ENCODE measurements at places on chromosomes 7 and 10.

DNA sequence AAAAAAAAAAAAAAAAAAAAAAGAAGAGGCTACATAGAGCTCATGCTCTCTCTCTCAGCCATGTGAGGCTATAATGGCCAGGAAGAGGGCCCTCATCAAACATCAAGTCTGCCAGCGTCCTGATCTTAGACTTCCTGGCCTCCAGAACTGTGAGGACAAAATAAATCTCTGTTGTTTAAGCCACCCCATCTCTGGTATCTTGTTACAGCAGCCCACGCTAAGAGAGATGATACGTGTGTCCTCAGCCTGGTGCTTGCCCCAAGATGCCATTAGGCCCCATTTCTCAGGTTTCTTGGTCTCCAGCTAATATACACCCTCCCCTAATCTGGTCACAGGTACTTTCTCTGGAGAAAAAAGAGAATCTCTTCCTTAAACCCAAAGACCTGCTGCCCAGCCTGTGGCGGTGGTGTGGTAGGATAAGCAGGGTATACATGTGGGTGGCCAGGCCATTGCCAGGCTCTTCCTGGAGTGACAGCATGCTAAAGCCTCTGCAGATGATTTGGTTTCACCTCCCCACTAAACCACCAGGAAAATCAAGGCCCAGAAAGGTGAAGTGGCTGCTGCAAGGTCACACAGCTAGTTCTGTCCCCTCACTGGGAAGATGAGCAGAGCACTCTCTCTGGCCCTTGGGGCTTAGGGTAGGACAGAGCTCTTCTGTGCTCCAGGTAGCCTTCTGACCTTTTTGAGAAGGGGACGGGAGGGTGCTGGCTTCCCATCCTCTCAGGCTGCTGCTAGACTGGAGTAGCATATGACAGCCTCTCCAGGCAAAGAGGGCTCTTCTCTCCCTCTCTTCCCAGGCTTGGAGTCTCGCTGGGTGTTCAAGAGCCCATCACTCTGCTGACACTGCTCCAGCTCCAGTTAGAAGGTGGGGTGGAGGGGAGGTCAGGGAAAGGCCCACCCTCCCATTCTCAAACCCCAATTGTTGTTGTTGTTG, 5.2 kb downstream of the SPOCK2 start:
- DNase-seq: no peak

DNA sequence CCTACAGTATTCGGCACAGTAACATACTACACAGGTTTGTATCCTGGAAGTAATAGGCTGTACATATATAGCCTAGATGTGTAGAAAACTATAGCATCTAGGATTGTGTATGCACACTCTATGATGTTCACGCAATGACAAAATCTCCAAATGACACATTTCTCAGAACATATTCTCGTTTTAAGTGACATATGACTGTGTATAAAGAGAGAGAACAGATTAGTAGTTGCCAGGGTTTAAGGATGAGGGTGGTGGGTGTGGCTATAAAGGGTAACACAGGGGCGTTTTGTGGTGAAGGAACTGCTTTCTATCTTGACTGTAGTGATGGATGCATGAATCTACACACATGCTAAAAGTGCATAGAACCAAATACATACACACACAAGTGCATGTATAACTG, 101.2 kb downstream of the ARL4A start:
- DNase-seq: no peak

DNA sequence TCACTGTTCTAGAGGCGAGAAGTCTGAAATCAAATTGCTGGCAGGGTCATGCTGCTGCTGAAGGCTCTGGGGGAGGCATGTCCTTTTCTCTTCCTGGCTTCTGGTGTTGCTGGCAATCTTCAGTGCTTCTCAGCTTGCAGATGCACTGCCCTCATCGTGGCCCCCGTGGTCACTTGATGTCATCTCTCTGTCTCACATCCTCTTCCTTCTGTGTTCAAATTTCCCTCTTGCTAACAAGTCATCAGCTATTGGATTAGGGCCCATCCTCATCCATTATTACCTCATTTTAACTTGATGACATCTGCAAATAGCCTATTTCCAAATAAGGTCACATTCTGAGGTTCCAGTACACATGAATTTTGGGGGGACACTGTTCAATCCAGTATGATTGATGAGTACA, 36.6 kb upstream of the SRGN start:
- DNase-seq: peak; percentile 97

- DNase-seq: peak; percentile 66
These were observed 64.1 kb downstream of the CAV1 start for GRCh38 chr7:116588641-116589594.

- no peak for DNase-seq
These were observed 39.8 kb downstream of the ITPRID1 start for GRCh38 chr7:31553661-31554081.

All from inflammatory macrophage treated with lipopolysaccharide for 4 hours (primary cell).